ENCODE measurements at places on chromosomes 2 and 18.
A peak's percentile ranks its signal among the peaks of the same experiment; 100 is the strongest.

DNA sequence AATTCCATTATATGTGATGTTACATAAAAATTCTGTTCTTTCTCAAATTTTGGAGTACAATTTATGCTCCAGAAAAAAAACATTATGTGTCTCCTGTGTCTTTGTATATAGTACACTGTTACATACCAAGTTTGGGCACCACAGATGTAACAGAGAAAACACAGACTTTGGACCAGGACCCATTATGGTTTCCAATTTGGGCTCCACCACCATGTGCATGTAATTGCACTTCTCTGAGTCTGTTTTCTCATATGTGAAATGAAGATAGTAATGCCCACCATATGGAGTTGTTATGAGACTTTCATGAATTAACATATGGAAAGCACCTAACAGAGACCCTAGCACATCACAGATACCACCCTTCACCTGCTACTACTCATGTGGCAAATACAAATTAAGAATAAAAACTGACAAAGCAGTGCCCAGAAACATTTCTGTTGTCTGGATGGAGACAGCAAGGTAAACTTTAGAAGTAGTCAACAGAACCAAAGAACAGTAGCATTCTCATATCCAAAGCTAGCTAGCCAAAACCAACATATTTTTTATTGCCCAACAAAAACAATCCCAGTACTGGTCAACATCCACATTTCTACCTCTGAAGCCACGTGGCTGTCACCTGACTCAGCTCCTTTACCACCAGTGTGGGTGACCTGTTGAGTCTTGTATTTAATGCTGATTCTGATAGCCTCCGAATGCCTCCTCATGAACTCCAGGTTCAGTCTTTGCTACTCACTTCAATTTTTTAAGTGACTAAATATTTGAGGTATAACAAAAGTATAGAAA lies 42.9 kb downstream of the ANTXR1 start:
- no peak for DNase-seq

- no peak for DNase-seq
These were observed 26.4 kb downstream of the SLC66A2 start for GRCh38 chr18:79924814-79925731.

DNA sequence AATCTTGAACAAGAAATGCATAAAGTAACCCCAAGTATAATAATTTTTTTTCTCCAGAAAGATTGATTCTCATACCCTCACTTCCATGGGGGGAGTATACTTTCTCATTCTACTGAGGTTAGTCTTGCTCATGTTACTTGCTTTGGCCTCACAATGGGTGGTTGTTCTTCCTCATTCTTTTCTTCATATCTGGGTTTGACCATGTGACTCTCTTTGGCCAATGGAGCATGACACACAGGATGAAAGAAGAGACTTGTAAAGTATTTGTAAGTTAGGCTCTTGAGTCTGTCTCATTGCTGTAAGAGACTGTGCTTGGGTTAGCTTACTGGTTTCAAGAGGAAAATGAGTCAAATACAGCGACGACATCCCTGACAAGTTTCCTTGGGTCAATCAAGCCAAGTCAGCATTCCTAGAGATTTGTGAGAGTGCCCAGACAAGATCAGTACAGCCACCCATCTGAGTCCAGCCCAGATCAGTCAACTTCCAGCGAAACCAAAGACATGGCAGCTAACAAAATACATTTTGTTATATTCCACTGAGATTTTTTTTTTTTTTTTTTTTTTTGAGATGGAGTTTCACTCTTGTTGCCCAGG lies 970.2 kb downstream of the BCL11A start:
- DNase-seq, result no peak

DNA sequence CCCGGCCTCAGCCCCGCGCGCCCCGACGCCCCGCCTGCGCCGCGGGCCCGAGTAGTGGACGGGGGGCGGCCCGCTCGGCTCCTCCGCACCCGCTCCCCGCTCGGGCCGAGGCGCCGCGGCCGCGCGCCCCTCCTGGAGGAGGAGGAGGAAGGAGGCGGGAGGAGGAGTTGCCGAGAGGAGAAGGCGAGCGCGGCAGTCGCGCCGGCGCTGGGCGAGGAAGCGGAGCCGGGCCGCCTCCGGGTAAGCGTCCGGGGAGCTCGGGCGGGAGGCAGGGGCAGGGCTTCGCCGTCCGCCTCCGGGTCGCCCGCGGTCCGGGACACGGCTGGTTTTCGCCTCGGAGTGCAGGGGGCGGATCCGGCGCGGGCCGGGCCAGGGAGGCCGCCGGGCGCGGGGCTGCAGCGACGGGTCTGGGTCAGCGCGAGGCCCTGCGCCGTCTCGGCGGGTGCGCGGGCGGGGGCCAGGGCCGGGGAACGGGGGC lies at the start of gene SOCS6:
Gene SOCS6, plus strand, starts transcription at position 195 of the 478 bp plus-strand sequence. CDS start 35,624 bp downstream, outside the sequence.
- DNase-seq, result peak; percentile 5

DNA sequence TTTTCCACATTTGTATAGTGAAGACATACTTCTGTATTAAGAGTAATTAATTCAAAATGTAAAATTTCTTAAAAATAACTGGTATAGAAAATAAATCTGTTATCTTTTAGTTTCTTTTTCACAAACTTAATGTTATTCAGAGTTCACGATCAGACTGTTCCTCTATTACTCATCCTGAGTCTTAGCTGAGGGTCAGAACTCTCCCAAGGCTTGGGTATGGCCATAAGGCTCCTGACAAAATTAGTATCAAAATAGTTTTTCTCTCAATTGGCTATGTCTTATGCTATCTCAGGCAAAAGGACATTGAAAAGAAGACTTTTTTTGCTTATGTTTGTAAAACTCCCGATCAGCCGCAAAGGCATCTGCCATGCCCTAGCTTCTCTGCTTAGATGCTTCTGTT lies 56.1 kb upstream of the NAB1 start:
- DNase-seq, result no peak

DNA sequence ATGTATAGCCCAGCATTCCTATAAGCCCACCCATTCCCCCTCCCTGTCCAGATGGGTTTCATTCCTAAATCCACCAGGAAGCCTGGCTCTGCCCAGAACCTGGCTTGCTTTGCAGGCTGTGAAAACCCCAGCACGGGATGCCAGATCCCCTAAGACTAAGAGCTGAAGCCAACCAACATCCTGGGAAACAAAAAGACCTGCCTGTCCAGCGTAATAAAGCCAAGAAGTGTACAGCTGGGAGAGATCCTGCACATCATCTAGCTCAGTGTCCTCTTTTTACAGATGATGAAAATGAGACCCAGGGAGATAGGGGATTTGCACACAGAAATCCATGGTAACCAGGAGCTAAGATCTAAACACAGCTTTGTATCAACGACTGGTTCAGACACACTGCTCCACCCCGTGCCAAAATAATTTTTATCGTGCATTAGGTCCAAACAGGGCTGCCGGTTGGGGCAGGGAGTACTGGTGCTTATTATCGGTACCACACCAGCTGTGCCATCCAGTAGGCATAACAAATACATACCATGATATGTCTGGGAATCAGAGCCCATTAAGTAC lies 2.9 kb downstream of the RND3 start:
- DNase-seq, result no peak

GRCh38 chr2:30421604-30422443 lies 25.2 kb upstream of the LCLAT1 start:
- DNase-seq, result no peak

DNA sequence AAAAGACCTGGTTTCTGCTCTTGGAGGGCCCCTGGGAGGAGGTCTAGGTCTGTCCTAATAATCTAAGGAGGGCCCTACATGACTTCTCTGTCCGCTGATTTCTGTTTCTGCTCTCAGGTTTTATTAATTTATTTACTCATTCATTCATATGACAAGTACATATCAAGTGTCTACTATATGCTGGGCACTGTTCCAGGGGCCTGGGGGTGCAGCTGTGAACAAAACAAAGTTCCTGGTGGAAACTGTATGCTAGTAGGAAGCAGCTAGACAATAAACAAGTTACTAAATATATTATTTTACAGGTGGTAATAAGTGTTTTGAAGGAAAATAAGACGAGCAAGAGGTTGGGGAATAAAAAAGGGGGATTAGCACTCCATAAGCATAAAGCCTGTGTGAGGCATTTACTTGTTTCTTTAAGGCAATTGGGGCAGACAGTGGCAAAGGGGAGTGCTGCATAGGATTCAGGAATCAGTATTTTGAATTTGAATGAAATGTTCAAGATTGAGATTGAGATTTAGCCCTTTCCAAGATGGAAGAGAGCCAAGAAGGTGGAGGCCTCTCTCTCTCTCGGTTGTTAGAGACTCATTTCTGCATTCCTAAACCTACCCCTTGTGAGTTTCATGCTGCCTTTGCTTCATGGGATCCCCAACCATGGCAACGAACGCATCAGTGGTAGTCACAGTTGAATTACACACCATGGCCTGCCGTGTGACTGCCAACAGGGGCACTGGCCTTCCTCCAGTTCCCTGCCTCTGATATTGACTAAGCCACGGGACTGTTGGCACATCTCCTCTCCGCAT lies 28.3 kb downstream of the DRC1 start:
- DNase-seq, result no peak

GRCh38 chr2:98944775-98945174 lies 8.8 kb upstream of the CRACDL start:
- DNase-seq, result no peak

DNA sequence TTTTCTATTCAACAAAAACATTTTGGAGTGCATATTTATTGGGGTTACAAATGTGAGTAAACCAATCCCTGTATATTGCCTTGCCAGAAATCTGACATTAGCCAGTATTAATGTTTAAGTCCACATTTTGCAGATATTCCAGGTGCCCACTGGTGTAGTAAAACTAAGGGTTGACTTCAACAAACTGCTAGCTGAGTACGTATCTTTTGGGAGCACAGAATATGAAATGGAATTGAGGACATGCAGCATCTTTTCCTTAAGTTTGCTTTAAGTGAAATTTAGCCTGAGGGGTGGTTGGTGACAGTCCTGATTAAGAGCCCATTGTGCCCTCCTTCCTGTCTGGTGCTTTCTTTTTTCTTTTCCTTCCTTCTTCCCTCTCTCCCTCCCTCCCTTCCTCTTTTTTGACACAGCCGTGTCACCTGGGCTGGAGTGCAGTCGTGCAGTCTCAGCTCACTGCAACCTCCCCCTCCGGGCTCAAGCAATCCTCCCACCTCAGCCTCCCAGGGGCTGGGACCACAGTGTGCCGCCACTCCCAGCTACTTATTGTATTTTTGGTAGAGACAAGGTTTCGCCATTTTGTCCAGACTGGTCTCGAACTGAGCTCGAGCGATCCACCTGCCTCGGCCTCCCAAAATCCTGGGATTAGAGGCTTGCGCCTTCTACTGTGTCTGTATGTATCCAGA lies 1.6 kb downstream of the NUP35 start:
- no peak for DNase-seq

DNA sequence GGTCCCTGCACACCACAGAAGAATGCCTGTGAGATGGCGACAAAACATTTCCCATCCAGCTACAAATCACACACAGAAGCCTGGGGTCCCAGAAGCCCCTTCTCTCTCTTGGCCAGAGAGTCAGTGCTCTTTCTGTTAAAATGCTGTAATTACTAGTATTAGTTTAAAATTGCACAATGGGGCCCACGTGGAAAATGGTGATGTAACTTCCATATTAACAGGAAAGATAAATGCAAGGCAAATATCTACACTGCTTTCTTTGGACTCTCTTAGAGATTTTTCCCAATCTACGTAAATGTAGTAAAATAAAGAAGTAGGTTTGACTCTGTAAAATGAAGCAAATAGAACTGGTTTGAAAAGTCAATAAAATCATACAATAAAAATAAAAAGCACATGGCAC lies 113.9 kb upstream of the TFCP2L1 start:
- no peak for DNase-seq

DNA sequence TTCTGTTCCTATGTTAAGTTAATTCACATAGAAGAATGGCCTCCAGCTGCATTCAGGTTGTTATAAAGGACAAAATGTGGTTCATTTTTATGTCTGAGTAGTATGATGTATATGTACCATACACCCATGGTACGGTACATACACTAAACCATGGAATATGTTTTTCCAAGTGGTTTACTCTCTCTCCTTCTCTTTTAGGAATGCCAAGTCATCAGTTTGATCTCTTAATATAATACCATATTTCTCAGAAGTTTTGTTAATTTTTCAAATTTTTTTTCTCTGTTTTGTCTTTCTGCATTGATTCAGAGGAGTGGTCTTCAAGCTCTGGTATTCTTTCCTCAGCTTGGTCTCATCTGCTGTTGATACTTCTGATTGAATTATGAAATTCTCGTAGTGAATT lies 230.9 kb downstream of the DSEL start:
- no peak for DNase-seq

- no peak for DNase-seq
These were observed 1063.4 kb upstream of the CRIM1 start for GRCh38 chr2:35292199-35292598.

DNA sequence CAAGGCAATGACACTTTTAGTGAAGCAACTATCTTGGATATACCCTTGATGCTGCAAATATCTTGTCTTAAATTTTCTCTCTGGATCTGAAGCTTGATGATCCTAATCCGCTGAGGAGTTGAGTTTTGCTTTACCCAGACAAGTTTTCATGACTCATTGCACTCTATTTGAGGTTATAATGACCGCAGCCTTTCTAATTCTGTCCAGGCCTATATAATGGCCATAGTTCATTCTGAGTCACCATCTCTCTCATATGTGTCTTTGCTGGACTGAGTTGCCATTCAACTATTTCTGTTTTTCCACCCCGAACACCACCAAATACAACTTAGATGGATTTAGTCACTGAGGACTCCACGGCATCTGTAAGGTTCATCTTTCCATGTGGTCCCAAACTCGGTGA lies 802.1 kb upstream of the FAM98A start:
- no peak for DNase-seq

- no peak for DNase-seq
These were observed 85.6 kb upstream of the TSPYL6 start for GRCh38 chr2:54341656-54342055.

DNA sequence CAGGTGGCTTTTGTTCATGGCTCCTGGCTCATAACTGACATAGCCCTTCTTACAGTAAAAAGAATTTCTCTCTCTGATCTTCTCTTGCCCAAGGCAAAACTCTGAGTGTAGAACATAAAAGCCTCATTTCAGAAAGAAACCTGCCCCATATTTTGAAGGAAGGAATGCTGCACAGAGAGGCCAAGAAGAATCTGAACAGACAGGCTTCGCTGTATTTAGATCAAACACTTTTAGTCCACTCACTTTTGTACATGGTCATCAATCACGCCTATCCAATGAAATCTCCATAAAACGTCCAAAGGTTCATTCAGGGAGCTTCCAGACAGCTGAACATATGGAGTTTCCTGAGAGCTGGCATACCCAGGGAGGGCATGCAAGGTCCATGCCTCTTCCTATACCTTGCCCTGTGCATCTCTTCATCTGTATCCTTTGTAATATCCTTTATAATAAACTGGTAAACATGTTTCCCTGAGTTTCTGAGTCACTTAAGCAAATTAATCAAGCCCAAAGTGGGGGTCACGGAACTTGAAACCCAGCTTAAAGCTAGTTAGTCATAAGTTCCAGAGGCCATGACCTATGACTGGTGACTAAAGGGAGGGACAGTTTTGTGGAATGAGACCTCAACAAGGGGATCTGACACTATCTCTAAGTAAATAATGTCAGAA lies 62.5 kb upstream of the TMEM247 start:
- DNase-seq, result no peak

- no peak for DNase-seq
These were observed 808.0 kb upstream of the SOX11 start for GRCh38 chr2:4884117-4884571.

- no peak for DNase-seq
These were observed 5.0 kb downstream of the NTSR2 start for GRCh38 chr2:11665028-11665427.

Data from stimulated activated CD8-positive, alpha-beta memory T cell treated with anti-CD3 and anti-CD28 coated beads, Interleukin-7, amount 100 ng/mL, for 24 hours (primary cell).